AG20443 (cell line): ENCODE measurements at places on chromosomes 3 and 15.
A peak's percentile ranks its signal among the peaks of the same experiment; 100 is the strongest.

DNA sequence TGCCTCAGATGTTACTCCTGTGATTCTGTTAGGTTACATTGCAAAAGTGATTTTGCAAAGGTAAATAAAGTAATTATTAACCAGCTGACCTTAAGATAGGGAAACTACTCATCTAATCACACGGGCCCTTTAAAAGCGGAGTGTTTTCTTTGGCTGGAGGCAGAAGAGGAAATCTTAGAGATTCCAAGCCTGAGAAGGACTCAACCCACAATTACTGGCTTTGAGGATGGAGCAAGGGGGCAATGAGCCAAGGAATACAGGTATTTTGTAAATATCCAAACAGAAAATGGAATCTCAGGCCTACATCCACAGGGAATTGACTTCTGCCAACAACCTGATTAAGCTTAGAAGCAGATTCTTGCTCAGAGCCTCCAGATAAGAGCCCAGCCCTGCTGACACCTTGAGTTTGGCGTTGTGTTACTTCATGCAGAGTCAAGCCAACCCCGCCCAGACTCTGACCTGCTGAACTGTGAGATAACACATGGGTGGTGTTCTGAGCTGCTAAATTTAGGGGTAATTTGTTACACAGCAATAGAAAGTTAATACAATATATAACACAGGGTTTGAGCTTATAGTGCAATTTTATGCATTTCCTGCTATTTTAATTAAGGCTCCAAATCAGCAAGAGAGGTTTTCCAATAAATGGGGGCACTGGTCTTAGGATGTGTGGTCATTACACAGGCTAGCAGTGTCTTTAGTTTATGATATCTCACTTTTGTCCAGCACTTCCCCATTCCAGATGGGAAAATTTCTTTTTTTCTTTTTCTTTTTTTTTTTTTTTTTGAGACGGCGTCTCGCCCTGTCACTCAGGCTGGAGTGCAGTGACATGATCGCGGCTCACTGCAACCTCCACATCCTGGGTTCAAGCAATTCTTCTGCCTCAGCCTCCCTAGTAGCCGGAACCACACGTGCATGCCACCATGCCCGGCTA is 19.5 kb downstream of the NFKBIZ start:
- no peak for DNase-seq

DNA sequence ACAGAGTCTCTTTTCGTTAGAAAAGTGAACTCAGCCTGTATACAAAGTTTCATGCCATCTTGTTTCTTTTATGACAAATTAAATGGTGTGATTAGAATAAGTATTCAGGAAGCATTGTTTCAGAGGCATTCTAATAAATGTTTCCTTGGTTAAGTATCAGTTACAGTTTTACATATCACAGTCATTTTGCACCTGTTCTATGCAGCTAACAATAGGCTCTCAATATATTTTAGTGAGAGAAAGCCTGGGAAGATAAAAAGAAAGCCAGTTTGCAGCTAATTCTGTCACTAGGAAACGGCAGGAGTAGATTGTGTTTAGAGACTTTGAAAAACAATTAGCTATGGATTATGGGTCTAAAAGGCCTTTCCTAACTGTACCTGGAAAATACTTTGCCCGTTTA is 252.8 kb downstream of the ZIC1 start:
- DNase-seq, result no peak

DNA sequence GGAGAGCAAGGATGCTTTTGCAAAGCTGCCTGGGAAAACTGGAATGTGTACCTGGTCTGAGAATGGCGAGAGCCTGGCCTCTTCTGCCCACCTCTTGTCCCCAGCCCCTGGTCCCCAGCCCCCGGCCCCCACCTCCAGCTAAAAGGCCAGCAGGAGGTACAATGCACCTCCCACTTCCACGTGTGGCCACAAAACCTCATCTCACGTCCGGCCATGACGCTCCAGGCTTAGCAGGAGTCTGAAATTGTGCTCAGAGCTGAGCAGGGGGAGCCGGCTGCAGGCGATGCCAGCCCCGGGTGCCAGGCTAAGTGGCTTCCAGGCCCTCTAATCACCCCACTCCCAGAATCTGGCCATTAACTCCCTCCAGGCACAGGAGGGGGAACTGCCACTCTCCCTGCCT is 83.1 kb upstream of the PRR20G start:
- DNase-seq, result no peak

DNA sequence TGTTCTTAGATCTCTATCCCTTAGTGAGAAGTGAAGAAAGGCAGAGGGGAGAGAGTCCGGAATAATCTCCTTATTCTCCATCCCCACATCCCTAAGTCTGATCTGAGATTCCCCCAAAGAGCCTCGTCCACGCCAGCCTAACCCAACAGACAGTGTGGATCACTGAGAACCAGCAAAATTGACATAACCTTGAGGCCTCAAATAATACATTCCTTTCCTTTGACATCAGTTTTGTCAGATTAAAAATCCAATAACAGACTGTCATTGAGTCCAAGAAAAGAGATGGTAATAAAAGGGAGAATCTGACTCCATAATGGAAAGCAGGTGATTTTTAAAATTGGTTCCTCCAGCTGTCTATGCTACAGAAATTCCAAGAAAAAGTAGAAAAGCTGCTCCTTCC is 7.7 kb upstream of the SIAH2 start:
- DNase-seq, result no peak

- no peak for DNase-seq
These were observed 376.1 kb downstream of the ZIC4 start for GRCh38 chr3:147030274-147030673.

DNA sequence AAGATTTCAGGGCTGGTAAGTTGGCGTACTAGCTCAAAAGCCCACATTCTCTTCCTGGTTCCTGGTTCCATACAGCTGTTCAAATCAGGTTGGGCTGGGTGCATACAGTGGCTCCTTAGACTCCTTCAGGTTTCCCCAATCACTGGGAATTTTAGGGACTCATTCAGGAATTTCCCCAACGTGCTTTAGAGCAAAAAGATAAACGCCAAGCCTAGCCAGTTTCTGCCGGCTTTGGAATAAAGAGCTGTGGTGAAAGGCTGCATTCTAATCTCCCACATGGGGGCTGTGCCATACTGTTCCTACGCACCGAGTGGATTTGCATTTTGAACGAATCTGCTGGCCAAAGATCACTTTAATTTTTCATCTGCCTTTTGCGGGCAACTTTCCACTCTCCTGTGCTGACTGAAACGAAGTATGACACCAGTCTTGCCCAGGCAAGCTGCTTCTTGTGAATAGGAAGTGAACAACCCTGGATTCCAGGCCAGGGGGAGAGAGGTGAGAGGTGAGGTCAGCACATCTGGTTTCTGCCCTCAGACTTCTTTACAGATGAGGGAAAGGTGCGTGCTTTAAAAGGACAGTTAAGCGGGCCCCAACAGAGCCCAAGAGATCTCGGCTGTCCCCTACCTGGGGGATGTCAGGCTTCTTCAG is 184.2 kb upstream of the PDZRN3 start:
- no peak for DNase-seq

GRCh38 chr15:23629234-23629805 is 18.3 kb downstream of the MAGEL2 start:
- peak; percentile 23 for DNase-seq

- DNase-seq, result no peak
These were observed 90.2 kb downstream of the OSBPL10 start for GRCh38 chr3:31890742-31891469.

- no peak for DNase-seq
These were observed 4.1 kb downstream of the GCNT3 start for GRCh38 chr15:59615661-59616060.
